Caco-2 (cell line): ENCODE measurements at places on chromosomes 4 and X. TPM values are rescaled to one million over a fixed set of nuclear protein-coding genes. Genes with fewer than 3 reads are reported as not detected.

The MTNR1A gene
- total RNA-seq = not detected in 2 replicates

- H3K27me3 ChIP-seq = no peaks in the 10 kb centered on the region
- H3K4me1 ChIP-seq = no peaks in the 10 kb centered on the region
Observed at GRCh38 chr4:144115519-144115918, 25.0 kb downstream of the GYPA start.

- H3K36me3 ChIP-seq = no peaks in the 10 kb centered on the region
- no peak for DNase-seq
- no peak overlapping the region for H3K4me3 ChIP-seq
- H3K4me1 ChIP-seq = peaks cover 28% of the 10 kb centered on the region
- no peaks in the 10 kb centered on the region for H3K27me3 ChIP-seq
Observed at GRCh38 chr4:87657525-87657924, 7.4 kb downstream of the DMP1 start.

The REPS2 gene
- 0.30 and 0.86 TPM in 2 replicates for total RNA-seq

The RNF212 gene
- total RNA-seq = not detected in 2 replicates

The GAGE2A gene
- not detected in 2 replicates for total RNA-seq

The MGARP gene
- total RNA-seq = 0.23 and 0.26 TPM in 2 replicates

DNA sequence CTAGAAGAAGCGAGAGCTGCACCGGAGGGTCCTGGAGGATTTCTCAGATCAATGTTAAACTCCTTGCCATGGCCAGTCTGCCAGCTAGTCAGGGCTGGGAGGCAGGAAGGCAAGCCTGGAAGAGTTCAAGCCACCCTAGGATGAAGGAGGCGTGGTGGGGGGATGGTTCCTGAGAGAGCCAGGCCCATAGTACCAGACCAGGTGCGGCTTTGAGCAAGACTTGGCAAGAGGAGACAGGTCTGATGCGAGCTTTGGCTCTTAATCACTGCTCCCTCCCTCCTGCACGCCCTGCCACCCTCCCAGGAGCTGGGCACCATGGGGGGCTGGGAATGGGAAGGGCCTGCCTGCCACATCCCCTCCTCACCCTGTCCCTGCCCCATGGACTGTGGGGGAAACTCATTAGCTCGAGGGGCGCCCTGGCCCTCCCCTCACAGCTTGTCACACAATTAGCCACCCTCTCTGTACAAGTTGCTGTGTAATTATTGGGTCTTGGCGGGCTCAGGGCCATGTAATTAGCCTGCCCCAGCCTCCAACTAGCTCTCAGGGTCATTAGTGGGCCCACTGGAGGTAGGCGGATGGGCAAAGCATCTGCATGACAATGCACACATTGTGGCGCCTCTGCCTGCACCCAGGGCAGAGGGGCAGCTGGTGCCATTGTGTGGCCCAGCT, 50.3 kb downstream of the EFNB1 start:
- H3K4me3 ChIP-seq = no peak overlapping the region
- no peaks in the 10 kb centered on the region for H3K36me3 ChIP-seq
- no peaks in the 10 kb centered on the region for H3K27me3 ChIP-seq
- H3K4me1 ChIP-seq = no peaks in the 10 kb centered on the region

GRCh38 chrX:154797006-154797405, 8.3 kb downstream of the MPP1 start:
- no peak overlapping the region for H3K4me3 ChIP-seq
- peak overlapping the region; percentile 20 for H3K27ac ChIP-seq
- H3K27me3 ChIP-seq = no peaks in the 10 kb centered on the region
- no peak for DNase-seq
- H3K4me1 ChIP-seq = peaks cover 37% of the 10 kb centered on the region
- no peaks in the 10 kb centered on the region for H3K36me3 ChIP-seq

DNA sequence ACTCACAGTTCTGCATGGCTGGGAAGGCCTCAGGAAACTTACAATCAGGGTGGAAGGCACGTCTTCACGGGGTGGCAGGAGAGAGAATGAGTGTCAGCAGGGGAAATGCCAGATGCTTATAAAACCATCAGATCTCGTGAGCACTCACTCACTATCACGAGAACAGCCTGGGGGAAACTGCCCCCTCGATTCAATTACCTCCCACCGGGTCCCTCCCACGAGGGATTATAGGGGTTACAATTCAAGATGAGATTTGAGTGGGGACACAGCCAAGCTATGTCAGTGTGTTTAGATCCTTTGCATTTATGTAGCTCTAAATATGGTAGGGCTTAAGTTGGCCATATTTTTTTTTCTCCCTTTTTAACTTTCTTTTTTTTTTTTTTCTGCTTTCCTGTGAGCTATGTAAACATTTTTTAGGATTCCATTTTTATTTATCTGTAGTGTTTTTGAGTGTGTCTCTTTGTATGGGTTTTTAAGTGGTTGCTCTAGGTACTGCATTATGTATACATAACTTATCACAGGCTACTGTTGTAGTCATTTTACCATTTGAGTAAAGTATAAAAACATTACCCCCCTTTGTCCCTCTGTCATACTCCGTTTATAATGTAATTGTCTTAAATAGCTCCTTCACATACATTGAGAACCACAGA, 79.0 kb downstream of the ADRA2C start:
- H3K27me3 ChIP-seq = no peaks in the 10 kb centered on the region
- H3K27ac ChIP-seq = no peak overlapping the region
- DNase-seq = no peak
- H3K4me3 ChIP-seq = no peak overlapping the region
- H3K4me1 ChIP-seq = no peaks in the 10 kb centered on the region

DNA sequence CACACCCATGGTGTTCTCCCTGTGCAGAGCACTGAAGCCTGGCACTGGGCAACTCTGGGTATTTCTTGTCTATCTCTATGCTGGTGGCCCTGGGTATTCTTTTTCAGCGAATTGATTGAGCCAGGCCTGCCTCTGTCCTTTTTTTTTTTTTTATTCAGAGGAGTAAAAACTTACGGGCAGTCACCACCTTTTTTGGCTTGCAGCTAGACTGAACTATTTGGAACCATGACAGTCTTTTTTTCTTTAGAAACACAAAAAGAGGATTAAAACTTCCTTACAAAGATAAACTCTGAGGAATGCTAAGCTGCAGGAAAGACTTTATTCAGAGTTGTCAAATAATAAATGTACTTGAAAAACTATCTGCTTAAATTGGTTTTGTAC, 119.2 kb upstream of the STIM2 start:
- no peak overlapping the region for H3K27ac ChIP-seq
- no peak for DNase-seq
- H3K4me1 ChIP-seq = no peaks in the 10 kb centered on the region
- H3K27me3 ChIP-seq = no peaks in the 10 kb centered on the region
- H3K4me3 ChIP-seq = no peak overlapping the region
- H3K36me3 ChIP-seq = no peaks in the 10 kb centered on the region

The ITGB1BP2 gene
- 4.2 and 6.1 TPM in 2 replicates for total RNA-seq

DNA sequence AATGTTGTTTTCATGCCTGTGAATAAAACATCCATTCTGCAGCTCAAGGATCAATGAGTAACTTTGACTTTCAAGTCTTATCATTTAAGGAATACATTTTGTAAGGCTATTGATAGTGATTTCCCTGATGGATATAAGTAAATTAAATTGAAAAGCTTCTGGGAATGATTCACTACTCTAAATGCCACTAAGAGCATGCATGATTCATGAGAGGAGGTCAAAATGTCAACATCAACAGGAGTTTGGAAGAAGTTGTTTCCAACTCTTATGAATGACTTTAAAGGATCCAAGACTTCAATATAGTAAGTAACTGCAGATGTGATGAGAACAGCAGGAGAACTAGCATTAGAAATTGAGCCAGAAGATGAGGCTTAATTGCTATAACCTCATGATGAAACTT, 1487.3 kb downstream of the PCDH7 start:
- no peak overlapping the region for H3K4me3 ChIP-seq
- no peaks in the 10 kb centered on the region for H3K36me3 ChIP-seq
- DNase-seq = no peak
- no peaks in the 10 kb centered on the region for H3K27me3 ChIP-seq
- H3K4me1 ChIP-seq = no peaks in the 10 kb centered on the region
- no peak overlapping the region for H3K27ac ChIP-seq

DNA sequence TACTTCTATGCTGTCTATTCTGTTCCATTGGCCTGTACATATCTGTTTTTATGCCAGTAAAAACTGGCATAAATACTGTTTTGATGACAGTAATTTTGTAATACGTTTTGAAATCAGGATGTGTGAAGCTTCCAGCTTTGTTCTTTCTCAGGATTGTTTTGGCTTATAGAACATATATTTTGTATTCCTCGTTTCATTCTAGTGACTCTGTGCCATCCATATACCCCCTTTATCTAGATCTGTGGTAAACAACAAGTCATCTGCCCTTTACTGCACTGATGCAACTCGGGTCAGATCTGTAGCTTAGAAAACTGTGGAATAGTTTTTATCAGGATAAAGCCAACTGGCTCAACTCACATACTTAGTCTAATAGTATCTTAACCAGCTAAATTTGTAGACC, 233.7 kb downstream of the PRDM5 start:
- H3K4me1 ChIP-seq = peaks cover 12% of the 10 kb centered on the region; the same call in 1 of the 2 replicates
- no peak overlapping the region for H3K27ac ChIP-seq
- H3K27me3 ChIP-seq = no peaks in the 10 kb centered on the region

- H3K4me1 ChIP-seq = no peaks in the 10 kb centered on the region
- H3K27me3 ChIP-seq = no peaks in the 10 kb centered on the region
- H3K36me3 ChIP-seq = no peaks in the 10 kb centered on the region
- no peak overlapping the region for H3K4me3 ChIP-seq
Observed at GRCh38 chr4:65046192-65047133, 623.8 kb downstream of the EPHA5 start.

DNA sequence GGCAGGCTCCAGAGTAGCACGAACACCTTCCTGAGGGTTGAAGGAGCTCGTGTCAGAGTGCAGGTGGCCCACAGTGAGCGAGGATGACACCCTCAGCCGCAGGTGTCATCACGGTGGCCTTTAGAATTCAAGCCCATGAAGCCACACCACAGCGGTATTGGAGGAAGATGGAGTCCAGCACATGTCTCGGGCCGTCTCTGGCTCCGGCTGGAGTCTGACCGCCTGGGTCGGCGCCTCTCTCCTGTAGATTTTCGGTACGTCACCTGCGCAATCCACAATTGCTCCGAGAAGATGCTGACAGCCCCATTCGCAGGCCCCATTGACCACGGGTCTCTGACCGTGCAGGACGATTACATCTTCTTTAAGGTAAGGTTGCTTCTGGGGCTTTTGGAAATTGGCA, 229.4 kb upstream of the PSAPL1 start:
- H3K27ac ChIP-seq = no peak overlapping the region
- H3K27me3 ChIP-seq = no peaks in the 10 kb centered on the region
- no peaks in the 10 kb centered on the region for H3K36me3 ChIP-seq
- no peak for DNase-seq

DNA sequence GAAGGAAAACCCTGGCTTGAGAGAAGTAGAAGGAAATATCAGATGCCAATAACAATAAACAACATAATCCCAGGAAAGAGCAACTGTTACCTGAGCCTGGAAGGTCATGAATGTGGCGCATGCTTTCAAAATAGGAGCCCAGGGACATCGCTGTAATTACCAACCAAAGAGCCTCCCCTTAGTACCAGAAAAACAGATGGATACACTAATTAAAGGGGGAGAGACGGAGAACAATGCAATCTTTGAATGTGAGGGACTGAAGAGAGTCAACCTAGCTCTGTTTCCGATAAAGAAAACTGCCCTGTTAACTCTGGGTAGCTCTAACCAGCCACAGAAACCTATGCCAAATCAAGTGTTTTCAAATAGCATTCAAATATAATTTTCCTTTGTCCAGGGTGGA, 161.4 kb downstream of the ENOX2 start:
- H3K27ac ChIP-seq = no peak overlapping the region
- H3K27me3 ChIP-seq = no peaks in the 10 kb centered on the region
- DNase-seq = no peak
- H3K36me3 ChIP-seq = no peaks in the 10 kb centered on the region
- no peak overlapping the region for H3K4me3 ChIP-seq

The AFM gene
- total RNA-seq = 2.5 and 4.1 TPM in 2 replicates

DNA sequence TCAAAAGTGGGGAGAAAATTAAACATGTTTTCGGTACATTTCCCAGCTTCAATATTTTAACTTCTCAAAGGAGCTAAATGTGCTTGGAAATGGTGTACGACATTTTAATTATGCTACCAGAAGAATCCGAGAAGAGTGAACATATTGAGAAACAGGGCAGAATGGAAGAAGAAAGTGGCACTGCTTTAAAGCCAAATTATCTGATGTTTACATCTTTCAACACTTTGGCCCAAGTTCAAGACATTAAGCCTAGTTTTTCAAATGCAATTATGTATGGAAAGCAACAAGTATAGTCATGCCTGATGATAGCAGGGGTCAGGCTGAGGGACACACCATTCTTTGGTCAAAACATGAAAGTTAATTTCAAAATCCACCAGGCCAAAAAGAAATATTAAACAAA, 577.9 kb upstream of the ZFP42 start:
- DNase-seq = no peak
- no peak overlapping the region for H3K4me3 ChIP-seq
- no peak overlapping the region for H3K27ac ChIP-seq
- H3K36me3 ChIP-seq = no peaks in the 10 kb centered on the region
- no peaks in the 10 kb centered on the region for H3K4me1 ChIP-seq

- no peaks in the 10 kb centered on the region for H3K27me3 ChIP-seq
- no peaks in the 10 kb centered on the region for H3K4me1 ChIP-seq
- H3K36me3 ChIP-seq = no peaks in the 10 kb centered on the region
- H3K4me3 ChIP-seq = no peak overlapping the region
Observed at GRCh38 chrX:80876877-80877276, 67.2 kb upstream of the BRWD3 start.

DNA sequence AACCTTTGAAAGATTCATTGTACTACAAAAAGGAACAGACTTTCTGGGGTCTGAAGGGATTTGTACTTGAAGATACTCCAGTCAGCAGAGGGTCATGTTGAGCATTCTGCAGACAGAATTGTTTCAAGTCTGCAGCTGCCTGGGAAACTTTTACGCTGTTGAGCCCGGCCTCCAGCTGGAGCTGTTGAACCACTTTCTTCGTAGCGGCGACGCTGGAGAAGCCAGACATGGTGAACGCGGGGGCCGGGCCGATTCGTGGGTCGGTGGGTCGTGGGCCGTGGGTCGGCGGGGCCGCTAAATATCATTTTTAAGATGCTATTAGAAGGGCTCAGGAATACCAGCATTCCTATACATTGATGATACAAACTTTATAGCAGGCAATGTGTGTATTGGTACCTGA, 12.0 kb upstream of the RTL9 start:
- DNase-seq = peak; percentile 32
- H3K4me3 ChIP-seq = no peak overlapping the region
- no peaks in the 10 kb centered on the region for H3K27me3 ChIP-seq
- no peaks in the 10 kb centered on the region for H3K36me3 ChIP-seq

The GAGE1 gene
- not detected in 2 replicates for total RNA-seq

DNA sequence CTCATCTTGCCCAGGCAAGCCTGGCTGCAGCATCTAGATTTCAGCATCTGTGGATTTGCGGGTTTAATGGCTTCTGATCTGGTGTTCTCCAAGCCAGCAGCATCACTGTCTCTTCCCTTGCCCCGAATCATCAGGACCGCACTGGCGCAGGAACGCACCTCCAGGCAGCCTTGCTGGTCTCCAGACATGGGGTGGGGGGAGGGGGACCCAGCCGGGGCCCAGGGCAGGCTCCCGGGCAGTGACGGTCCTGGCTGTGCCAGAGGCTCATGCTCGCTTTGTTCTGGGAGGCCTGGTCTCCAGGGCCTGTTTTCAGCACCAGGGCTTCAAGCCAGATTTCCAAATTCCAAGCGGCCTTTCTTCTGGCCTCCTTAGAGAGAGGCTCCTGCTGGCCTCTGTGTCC, 4.9 kb downstream of the CFAP99 start:
- H3K4me1 ChIP-seq = peaks cover 7% of the 10 kb centered on the region; the same call in 1 of the 2 replicates
- H3K4me3 ChIP-seq = no peak overlapping the region
- H3K27ac ChIP-seq = no peak overlapping the region
- no peak for DNase-seq
- H3K27me3 ChIP-seq = no peaks in the 10 kb centered on the region; the same call in 1 of the 2 replicates

The CNGA1 gene
- 1.5 and 1.8 TPM in 2 replicates for total RNA-seq
